SK-N-DZ (cell line): ENCODE measurements at places on chromosomes 5 and 9.

DNA sequence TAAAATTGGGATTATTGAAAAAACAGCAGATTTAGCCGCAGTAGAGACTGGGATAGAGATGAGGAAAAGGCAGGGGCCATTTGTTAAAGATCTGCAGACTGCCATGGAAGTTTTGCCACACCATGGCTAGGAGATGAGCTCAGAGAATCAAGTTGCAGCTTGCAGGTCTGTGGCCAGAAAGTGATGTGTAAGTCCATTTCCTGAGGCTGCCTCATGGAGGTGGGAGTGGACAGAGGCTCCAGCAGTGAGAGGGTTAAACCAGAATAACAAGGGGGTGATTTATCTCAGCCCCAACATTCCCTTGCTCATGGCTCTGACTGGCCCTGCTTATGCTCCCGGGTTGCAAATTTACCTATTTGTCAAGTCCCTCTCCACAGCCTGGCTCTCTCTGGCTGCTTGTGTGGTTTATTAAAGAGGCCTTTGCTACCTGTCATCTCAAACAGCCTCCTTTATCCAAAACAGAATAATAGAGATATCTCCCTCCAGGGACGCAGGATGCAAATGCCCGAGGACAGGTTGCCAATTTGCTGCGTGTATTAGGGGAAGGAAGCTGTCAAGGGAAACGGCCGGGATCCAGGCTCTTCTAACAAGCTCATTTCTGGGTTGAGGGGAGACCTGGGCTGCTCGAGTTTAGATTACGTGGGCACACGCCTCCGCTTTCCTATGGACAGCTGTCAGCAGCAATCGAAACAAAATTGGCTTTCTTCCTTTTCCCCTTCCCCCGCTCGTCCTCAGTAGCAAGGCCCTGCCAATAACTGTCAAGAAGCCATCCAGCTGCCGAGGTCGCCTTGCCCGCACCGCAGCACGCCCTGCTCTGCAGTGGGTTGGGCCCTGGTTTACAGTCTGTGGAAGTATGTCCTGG is 72.8 kb upstream of the PITX1 start:
- DNase-seq, result no peak

DNA sequence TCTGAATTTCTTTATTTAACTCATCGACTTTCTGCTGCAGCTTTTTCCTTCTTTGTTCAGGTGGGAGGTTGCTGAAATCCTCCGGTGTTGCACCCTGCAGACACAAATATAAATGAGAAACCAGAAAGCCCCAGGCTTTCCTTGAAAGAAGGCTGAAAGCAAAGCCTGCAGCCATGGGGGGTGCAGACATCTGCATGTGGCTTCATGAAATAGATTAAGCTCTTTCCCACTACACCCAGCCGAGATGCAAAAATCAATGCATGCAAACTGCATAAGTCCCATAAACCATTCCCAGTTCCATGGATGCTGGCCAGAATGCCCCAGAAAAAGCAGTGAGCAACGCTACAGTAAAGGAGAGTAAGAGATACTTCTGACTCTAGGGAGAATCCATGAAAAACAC is 73.6 kb downstream of the USP20 start:
- DNase-seq, result no peak

DNA sequence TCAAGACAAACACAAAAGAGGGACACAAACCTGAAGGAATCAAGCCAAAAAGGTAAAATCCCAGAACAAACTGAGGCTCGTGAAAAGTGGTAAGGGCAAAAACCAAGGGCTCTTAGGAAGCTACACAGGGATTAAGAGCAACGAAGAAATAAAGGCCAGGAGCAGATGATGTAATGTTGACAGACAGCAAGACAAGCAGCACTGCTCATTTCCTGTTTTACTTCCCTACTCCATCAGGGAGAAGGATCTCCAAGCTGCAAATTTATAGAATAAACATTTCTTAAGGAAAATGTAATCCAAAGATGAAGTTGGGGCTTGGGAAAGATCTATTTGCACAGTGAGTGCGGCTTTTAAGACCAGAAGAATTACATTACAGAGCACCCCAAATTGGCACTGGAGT is 182.3 kb upstream of the MAP1B start:
- no peak for DNase-seq

DNA sequence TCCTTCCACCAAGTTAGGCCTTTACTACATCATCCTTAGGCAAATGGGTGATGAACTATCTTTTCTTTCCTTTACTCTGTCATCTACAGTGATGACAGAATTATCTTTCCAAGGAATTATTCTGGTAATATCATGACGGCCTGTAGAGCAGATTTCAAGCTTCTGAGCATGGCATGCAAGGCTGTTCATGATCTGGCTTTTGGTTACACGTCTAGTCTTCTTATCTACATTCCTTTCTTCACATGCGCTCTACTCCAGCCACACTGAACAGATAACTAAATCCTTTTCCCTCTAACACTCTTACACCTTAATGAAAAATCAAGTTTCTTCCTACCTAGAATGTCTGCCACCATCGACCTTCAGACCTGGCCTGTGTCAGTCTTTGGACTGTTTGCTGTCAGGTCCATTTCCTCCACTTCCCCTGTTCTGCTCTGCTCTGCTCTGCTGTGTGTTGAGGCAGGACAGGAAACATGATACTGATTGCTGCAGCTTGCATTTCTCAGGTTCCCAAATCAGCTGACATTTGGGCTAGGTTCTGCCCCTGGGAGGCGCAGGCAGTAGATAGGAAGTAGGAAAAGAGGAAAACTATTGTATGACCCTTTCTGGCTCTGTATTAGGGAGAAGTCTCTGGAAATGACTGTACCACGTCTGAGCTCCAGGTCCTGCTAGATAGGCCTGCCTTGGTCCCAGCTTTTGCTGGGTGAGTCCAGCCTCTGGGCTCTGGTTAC is 4.2 kb downstream of the SCGB3A2 start:
- peak; percentile 28 for DNase-seq

DNA sequence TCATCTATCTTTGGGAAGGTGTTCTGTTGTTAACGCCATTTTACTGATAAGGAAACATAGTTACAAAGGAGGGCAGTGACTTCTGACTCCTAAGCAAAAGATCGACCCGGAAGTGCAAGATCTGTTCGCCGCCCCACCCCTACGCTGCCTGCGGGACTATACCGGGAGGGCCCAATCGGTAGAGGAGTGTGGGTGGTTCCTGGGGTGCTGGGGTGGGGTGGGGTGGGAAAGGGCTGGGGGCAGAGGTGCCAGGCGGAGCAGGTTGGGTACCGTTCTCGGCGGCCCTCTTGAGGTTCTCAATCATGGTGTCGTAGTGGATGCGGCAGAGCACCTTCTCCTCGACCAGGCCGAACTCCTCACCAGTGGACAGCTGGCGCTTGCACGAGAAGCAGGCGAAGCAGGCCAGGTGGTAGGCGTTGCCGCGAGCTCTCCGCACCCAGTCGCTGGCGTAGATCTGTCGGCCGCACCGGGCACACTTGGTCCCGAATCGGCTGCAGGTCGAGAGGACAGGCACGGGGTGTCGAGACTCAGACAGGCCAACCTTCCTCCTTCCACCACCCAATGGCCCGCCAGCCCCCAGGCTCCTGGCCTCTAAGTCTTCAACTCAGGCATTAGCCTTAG is 11.8 kb downstream of the LHX6 start:
- no peak for DNase-seq

DNA sequence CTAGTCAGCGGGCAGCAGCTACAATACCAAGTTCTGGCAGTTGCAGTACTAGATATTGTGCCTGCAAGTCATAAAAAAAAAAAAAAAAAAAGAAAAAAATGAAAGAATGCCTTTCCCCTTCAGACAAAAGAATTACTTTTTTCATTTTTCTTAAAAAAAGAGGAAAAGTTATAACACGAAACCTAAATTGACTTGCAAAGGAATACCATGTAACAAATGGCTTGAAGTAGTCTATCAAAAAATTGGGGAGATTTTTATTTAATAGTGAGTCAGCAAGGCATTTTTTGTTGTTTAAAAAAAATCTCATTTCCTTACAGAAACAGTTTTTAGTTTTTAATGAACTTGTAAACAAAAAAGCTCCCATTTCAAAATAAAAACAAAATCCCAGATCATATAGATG is 55.6 kb downstream of the CSNK1A1 start:
- no peak for DNase-seq

GRCh38 chr9:106892632-106893031 is 29.7 kb downstream of the ZNF462 start:
- no peak for DNase-seq

DNA sequence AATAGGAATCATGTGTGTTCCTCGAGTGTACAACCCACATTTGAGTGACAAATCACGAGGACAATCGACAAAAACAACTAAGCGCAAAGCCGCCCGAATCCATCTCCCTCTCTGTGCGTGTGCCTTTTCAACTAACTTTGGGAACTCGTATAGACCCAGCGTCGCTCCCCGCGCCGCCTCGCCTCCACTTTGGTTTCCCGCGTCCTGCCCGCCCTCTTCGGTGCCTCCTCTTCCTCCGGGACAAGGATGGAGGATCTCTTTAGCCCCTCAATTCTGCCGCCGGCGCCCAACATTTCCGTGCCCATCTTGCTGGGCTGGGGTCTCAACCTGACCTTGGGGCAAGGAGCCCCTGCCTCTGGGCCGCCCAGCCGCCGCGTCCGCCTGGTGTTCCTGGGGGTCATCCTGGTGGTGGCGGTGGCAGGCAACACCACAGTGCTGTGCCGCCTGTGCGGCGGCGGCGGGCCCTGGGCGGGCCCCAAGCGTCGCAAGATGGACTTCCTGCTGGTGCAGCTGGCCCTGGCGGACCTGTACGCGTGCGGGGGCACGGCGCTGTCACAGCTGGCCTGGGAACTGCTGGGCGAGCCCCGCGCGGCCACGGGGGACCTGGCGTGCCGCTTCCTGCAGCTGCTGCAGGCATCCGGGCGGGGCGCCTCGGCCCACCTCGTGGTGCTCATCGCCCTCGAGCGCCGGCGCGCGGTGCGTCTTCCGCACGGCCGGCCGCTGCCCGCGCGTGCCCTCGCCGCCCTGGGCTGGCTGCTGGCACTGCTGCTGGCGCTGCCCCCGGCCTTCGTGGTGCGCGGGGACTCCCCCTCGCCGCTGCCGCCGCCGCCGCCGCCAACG is at the start of gene GPR150:
TSS of gene GPR150 (plus strand) at position 58 of the 840 bp plus-strand sequence. CDS start at position 247, 189 bp downstream.
- DNase-seq, result peak; percentile 66

GRCh38 chr5:50874306-50875001 is 208.0 kb downstream of the PARP8 start:
- no peak for DNase-seq

GRCh38 chr9:78788101-78788500 is 491.2 kb downstream of the PSAT1 start:
- DNase-seq, result no peak

DNA sequence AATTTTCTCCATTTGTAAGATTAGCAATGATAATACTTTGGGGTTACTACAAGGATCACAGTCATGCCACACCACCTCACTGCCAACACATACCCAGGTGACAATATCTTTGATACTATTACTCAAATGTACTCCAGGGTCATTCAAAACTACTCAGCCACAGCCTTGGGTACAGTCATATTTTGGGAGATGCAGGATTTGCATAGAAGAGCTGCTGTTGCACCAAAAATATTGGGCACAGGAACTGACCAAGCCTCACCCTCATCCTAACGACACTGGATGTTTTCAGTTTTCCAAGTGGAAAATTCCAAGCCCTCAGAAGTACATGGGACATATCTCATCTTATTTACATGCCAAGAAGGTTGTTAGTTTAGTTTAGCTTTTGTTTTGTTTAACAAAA is 120.9 kb upstream of the C6 start:
- no peak for DNase-seq

DNA sequence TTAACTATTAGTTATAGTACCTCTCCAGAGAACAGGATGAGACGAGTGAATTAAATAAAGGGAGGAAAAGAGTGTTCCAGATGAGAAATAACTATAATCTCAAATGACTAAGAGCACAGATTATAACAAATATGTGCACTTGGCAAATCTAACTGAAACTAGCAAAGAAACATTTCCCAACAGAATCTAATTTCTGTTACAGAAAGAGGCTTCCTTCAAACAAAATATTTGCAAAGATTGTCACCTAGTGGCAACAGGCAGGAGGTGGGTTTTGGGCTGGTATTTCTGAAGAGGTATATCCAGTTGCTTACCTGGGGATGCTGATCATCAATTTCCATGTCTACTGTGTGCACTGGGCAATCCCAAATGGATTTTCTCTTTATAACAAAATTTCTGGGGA is 5.6 kb upstream of the SPDL1 start:
- peak; percentile 22 for DNase-seq

DNA sequence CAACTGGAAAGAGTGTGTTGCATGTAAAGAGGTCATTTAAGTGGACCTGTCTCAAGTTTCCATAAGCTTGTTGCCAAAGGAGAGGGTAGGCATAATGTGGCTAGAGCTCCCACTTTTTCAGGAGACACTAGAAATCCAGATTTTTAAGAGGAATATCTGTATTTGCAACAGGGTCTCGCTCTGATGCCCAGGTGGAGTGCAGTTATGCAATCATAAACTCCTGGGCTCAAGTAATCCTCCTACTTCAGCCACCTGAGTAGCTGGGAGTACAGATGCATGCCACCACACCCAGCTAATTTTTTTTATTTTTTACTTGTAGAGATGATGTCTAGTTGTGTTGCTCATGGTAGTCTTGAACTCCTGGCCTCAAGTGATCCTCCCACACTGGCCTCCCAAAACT is 183.5 kb downstream of the NIPBL start:
- DNase-seq, result no peak

DNA sequence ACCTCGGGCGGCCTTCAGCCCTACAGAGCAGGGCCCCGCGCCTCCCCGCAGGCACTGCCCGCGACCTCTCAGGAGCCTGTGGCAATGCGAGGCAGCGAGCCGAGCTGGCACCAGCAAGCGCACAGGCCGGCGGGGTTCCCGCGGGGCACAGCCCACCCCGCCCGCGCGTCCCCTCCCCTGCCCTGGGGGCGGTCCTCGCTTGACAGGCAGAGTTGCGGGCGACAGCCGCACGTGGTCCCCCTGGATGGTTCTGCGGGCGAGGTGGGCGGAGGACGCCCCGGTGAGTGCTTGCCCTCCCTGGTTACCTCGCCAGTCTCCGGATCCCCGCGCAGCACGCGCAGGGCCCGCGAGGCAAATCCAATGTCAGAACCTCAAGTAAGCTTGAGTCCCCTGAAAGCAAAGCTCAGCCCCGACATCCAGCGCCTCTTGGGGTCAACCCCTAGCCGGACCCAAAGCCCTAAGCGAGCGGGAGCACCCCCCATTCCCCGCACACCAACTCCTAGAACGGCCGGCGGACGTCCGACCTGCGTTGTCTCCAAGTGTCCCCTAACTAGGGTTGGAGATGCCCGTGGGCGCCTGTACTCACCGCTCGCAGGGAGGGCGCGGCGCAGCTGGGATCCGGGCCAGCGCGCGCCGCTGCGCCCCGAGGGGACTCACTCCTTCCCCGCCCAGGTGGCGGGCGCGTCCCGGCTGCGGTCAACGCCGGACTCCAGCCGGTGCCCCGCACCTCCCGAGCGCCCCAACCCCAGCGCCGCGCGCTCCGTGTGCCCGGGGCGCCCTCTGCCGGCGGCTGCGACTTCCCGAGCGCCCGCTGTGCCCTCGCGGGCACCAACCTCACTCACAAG is at the start of gene DRD1:
TSS of gene DRD1 (minus strand) at position 123 of the 845 bp plus-strand sequence. CDS start 1,083 bp downstream, outside the sequence.
- DNase-seq, result no peak
